ENCODE measurements at places on chromosomes 7 and 10.

GRCh38 chr10:59508296-59508695 lies 145.9 kb upstream of the FAM13C start:
- no peak for DNase-seq

DNA sequence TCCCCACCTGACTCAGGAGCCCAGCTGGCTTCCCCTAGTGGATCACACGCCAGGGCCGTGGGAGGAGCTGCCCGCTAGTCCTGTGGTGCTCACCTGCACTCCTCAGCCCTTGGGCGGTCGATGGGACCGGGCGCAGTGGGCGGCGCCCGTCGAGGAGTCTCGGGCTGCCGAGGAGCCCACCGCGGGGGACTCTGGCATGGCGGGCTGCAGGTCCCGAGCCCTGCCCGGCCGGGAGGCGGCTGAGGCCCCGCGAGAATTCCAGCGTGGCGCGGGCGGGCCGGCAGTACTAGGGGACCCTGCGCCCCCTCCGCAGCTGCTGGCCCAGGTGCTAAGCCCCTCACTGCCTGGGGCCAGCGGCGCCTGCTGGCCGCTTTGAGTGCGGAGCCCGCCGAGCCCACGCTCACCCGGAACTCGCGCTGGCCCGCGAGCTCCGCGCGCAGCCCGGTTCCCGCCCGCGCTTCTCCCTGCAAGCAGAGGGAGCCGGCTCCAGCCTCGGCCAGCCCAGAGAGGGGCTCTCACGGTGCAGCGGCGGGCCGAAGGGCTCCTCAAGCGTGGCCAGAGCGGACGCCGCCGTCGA lies 367.9 kb downstream of the TYW1 start:
- DNase-seq: no peak

- DNase-seq: no peak
Measured at GRCh38 chr10:91935886-91936285, 12.3 kb downstream of the BTAF1 start.

GRCh38 chr7:26381476-26382353 lies 90.1 kb downstream of the SNX10 start:
- DNase-seq: no peak

GRCh38 chr10:7085147-7085912 lies 325.5 kb downstream of the SFMBT2 start:
- no peak for DNase-seq

- peak; percentile 85 for DNase-seq
Measured at GRCh38 chr7:100088621-100089457, at the start of gene COPS6. TSS of gene COPS6 (plus strand) at chr7:100088969. CDS start at chr7:100088991, 22 bp downstream.

DNA sequence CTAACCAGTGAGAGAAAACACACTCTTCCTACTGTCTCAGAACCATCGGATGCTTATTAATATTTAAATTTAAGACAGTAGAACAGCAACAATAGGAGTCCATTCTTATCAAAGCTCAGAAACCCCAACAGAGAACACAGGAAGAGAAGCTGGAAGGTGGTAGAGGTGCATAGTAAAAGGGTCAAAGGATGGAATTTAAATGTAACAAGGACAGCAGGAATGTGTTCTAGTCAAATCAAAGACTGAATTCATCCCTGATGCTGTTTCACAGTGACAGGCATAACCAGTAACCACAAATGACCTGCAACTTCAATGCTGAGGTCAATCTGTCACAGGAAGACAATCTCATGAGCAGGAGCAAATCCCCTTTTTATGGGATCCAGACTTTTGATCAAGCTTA lies 1259.7 kb downstream of the XPNPEP1 start:
- no peak for DNase-seq

Measured in stimulated activated CD8-positive, alpha-beta memory T cell treated with anti-CD3 and anti-CD28 coated beads, Interleukin-15, amount 100 ng/mL, for 24 hours (primary cell).